Spleen (tissue), 13 donors: ENCODE measurements at places on chromosomes 16 and 17.

- DNase-seq = no peak
Measured at GRCh38 chr17:82097919-82098168, 192 bp downstream of the FASN start.

DNA sequence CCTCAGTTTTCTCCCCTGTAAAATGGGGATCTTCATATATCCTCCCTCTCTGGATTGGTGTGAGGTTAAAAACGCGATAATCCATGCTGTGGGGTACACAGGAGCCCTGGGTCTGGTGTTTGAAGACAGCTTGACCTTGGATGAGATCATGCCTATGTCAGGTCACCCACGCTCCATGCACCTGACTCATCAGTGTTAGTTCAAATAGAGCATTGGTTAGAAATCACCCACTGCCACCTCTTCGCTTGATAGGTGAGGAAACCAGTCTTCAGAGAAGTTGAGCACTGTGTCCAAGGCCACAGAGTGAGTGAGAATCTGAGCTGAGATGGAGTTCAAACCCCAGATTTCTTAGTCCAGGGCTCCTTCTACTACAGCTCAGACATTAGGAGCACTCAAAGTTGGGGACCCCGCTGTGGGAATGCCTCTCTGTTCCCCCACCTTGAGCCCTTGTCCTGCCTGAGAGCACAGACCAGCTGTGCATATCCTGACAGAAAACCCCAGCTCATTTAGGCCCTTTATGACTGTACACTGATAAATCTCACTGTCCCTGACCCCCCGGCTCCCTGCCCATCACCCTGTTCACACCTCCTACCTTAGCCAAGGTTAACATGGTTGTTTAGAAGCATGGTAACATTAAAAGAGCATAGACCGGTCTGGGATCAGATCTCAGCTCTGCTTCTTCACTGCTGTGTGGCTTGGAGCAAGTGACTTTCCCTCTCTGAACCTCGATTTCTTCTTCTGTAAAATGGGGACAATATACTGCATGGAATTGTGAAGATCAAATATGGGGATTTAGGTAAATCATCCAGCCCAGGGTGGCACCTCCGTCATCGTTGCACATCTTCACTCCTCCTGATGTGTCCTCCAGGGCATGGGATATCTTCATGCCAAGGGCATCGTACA lies 22.4 kb upstream of the LGALS9 start:
- DNase-seq = peak; percentile 6

DNA sequence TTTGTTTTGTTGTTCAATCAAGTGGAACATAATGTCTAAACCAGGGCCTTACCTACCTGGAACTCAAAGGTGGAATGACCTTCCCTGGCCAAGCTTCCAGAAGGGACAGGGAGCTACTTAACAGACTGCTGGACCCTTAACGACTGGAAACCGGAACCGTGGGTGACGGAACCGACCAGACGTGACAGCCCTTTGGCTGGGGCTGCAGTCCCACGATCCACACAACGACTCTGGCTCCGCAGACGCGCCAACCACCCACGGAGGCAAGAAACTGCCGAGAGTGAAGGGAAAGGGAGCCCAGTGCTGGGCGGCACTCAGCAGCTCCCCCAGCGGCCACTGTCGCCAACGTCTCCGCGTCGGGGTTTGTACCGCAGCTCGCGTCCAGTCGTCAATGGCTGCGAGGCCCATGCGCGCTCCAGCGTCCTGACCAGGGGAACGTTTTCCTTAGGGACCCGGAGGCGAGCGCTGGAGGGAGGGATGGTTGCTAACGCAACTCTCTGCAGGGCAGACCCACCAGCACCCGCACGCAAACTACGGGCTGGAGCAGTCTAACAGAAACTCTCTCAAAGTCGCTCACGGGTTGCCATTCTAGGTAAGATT lies 5.5 kb upstream of the KIF22 start:
- peak; percentile 95 for DNase-seq

- DNase-seq = no peak
Measured at GRCh38 chr17:36506831-36507230, 20.4 kb downstream of the ZNHIT3 start.

- DNase-seq = no peak
Measured at GRCh38 chr17:5203908-5204294, 12.2 kb upstream of the ZNF594 start.

- no peak for DNase-seq
Measured at GRCh38 chr16:20004931-20005330, 68.8 kb downstream of the GPR139 start.

GRCh38 chr16:14454391-14454790 lies 175.7 kb downstream of the PARN start:
- DNase-seq = no peak

DNA sequence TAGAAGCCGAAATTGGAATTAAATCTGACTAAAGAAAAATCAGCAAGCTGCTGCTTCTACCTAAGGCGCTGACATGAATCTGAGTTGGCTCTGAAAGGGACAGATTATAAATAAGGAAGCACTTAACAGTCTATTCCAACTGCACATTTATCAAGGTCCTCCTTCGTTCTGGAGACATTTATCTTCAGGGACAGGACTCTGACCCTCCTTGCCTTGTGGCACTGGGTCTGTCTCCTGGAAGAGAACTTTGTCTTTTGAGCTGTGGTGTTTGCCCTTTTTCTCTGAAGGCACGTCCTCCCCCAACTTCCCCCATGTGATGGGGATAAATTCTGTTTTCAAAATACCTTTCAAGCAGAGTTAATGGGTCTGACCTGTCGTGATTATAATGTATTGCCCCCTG lies 47.0 kb upstream of the MARCHF10 start:
- no peak for DNase-seq

GRCh38 chr16:86345516-86345915 lies 164.8 kb upstream of the FOXF1 start:
- no peak for DNase-seq

DNA sequence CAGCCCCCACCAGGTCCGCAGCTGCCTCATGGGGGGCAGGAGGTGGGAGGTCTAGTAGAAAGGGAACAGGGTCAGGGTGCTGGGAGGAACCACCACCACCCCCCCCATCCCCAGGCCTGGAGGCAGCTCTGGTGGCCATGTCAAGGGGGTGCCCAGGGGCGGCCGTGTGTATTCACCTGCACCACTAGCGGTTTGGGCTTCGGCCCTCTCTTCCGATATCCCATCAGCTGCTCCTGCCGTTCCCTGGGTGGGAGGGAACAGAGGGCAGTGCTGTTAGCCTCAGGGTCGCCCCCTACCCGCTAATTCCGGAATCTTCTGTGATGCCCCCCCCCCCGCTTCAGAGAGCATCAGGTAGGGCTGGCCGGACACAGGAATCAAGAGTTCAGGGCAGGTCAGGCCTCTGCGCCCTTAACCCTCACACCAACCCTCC lies 3.8 kb downstream of the CBX4 start:
- DNase-seq = peak; percentile 81

DNA sequence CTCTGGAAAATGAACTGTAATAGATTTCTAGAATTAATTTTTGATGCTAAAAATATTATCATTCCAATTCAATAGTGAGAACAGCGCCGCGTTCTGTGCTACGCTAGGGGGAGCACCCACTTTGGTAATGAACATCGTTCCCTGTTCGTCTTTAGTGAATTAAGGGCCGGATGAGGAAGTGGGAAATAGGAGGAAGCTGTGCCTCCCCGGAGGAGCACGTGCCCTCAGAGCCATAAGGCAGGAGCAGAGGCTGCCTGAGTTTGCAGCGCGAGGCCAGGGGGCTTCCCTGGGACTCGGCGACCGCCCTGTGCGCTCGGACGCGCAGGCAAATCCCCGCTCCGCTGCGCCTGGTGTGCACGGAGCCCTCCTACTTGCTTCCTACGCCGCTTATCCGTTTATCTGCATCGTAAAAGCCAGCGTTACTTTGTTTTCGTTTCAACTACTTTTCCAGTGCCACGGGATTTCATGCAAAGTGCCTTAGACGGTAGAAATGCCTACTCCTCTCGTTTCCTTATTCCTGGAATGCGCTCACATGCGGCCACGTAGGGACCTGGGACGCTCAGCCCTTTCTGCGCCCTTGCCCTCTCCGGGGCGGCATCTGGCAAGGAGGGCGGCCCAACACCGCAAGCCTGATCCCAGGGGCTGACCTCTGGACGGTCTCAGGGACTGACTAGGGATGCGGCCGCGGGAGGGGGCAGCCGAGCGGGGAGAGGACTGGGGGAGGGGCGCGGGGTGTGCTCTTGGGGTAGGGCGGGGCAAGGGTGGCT lies 76.4 kb downstream of the KCNJ12 start:
- peak; percentile 83 for DNase-seq

DNA sequence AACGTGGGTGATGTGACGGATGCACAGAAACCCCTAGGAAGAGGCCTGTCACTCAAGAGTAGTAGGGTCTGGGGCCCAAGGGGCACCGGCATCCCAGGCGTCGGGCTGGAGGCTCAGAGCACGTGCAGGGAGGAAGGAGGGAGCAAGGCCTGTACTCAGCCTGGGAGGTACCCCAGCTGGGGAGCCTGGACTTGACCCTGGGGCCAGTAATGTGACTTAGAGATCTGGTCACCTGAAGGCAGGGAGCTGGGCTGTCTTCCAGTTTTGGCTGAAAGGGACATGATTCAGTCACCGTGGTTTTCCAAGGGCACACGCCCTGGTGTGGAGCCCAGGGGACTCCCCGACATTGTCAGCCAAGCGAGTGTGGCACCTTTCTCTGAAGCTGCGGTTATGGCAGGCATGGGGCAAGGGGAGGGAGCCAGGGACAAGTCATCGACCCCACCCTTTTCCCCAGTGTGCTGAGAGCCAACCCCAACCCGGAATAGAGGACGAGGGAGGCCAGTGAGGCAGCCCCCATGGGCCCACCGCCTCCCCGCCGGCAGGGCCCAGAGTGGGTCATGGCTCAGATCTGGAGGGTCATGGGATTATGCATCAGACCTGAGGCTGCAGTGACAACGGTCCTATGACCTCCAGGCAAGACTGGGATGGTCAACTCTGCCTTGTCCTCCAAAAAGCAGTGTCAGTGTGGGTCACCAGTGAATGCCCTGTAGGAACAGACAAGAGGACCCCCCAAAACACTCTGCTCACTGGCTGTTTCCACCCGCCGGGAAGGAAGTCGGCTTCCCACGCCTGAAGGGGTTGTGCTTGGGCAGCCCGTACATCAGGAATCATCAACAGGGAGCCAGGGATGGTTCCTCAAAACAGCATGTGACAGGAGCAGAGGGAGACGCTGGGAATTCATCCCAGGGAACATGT lies 41.9 kb downstream of the MEAK7 start:
- peak; percentile 56 for DNase-seq

GRCh38 chr17:63290351-63290750 lies 155.8 kb downstream of the CYB561 start:
- no peak for DNase-seq

DNA sequence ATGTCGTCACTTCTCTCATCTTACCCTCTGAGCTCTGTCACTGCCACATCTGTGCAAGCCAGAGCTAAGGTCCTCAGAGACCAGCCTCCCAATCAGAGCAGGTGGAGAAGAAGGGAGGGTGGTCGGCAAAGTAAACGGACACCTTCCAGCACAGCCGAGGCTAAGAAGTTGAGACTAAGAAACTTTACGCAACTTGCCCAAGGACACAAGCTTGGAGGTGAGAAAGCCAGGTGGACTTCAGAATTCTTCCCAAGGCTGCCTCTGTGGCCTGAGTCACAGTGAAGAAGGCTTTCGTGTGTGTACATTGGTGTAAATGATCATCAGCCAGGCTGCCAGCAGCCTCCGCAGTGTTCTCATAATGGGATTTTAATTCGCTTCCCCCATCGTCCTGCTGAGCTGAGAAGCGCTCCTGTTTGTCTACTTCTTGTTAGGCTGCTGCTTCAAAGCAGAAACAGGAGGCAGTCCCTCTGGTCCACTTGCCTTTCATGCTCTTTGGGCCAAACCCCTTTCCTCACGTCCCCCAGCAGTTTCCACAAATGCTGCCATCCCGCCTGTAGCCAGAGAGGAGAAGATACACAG lies 125.0 kb upstream of the RPL38 start:
- DNase-seq = no peak

- no peak for DNase-seq
Measured at GRCh38 chr17:6470751-6471521, 26.7 kb downstream of the PIMREG start.

DNA sequence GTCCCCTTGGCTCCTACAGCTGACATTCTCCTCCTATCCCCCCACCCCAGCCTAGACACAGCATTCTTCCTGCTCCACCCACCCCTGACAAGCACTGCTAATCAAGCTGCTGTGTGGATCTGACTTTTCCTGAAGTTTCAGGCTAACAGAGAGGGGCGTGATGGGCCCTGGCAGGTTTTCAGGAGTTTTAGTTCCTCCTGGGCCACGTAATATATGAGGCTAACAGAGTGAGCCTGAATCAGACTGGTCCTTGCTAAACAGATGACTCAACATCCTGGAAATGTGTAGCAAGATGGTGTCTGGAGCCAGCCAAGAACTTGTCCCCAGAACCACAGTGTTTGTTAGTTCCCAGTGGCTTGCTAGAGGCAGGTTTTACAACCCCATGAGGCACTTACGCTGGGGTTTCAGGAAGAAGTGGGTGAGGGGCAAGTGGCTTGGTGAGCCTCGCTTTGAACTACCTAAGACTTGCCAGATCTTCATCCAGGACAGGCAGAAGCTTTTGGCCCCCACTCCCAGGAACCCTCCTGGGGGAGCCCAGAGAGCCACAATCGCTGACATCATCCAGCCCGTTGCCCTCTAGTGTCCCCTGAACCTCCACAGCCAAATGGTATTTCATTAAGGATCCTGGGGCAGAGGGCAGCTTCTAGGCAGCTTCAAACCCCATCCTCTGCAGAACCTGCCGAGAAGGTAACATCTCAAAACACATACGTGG lies 15.9 kb downstream of the TMEM92 start:
- DNase-seq = no peak

- no peak for DNase-seq
Measured at GRCh38 chr17:59725691-59726090, 18.2 kb downstream of the VMP1 start.

GRCh38 chr16:30893417-30893743 lies 497 bp downstream of the BCL7C start:
- DNase-seq = peak; percentile 88

DNA sequence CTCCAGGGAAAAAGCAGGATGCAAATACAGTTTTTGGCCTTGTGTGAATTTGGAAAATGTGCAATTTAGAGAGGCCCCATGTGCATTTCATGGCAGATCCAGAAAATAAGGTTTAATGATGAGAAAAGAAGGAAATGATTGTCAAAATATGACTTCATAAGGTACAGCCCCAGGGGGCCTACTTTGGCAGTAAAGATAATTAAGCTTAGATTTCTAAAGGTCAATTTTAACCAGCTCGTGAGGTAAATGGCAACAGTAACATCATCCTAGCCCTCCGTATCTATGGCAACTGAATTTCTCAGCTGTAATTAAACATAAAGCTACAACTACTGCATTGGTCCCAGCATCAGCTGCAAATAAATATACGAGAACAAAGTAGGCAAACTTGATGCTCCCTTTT lies 30.0 kb upstream of the PRSS54 start:
- DNase-seq = no peak

DNA sequence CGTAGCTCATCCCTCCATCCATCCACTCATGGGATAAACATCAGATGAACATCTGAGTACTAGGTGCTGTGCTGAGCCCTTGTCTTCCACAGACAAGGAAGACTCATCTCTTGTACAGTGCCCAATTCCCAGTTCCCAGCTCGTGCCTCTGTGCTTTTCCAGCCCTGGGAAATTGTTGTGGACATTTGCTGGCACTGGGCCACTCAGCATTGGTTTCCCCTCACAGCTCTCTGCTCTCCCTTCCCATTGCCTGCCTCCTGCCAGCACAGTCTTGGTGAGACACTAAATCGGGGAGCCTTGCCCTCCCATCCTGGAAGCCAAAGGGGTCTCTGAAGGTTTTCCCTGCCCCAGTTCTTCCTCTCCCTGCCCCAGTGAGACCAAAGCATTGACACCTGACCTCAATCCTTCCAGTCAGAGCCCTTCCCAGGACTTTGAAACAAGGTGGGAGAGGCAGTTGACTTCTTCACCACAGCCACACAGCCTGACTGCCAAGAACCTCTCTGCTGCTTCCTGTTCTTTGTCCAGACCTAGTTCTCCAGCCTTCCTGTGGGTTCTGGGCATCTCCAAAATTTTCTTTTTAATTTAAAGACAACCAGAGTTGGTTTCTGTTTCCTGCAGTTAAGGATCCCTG lies 50.2 kb downstream of the WSB1 start:
- DNase-seq = no peak
